ENCODE measurements at places on chromosomes 5 and 9. TPM values are rescaled to one million over a fixed set of nuclear protein-coding genes. Genes with fewer than 3 reads are reported as not detected.

Gene WHRN
- 2.3 TPM for total RNA-seq

Gene TMEM174
- total RNA-seq = not detected

DNA sequence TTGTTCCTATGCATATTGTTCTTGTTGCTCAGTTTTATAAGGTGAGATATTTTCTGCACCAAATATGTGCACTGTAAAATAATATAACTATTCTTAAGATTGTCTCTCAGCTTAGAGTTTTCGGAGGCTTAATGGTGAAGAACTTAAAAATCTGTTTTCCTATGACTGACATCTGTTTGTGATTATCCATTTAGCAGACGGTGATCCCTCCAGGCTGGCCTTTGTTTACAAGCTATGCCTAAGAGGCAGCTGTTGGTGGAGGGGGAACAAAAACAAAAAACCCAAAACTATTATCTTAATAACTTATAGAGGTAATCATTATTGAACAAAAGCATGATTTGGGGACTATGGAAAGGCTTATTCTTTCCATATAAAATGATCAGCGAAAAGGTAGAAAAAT, 658 bp downstream of the PDCD1LG2 start:
- DNase-seq = no peak

GRCh38 chr9:18796696-18797270, 236.2 kb downstream of the SAXO1 start:
- no peak for DNase-seq

GRCh38 chr9:19975499-19975898, 186.7 kb upstream of the SLC24A2 start:
- no peak for DNase-seq

- no peak for DNase-seq
Observed at GRCh38 chr9:135018306-135018915, 69.1 kb upstream of the OLFM1 start.

Gene PCDHB10
- not detected for total RNA-seq

Gene PRRX2
- not detected for total RNA-seq

DNA sequence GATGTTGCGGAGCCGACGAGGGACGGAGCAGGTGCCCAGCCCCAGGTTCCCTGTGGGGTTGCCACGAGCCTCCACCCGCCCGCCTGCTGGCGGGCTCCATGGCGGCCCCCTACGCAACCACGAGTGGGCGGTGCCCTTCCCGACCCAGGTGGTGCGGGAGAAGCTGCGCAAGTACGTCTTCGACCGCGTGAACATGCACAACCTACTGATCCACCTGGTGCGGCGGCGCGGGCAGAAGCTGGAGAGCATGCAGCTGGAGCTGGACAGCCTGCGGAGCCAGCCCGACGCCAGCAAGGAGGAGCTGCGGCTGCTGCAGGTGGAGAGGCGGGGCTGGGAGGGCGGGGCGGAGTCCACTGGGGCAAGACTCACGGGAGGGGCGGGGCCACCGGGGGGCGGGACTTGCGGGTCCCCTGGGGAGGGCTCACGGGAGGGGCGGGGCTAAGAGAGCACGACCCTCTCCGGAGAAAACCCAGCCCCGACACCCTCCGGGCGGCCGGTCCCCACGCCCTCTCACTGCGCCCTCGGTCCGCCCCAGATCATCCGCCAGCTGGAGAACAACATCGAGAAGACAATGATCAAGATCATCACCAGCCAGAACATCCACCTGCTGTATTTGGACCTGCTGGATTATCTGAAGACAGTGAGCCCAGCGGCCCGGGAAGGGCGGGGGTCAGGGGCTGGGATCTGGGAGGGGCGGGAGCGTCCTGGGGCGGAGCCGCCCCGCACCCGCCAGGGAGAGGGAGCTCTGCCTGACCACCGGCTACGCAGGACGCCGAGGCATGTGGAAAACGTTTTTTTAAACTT, 3.9 kb downstream of the CCDC183 start:
- DNase-seq = peak; percentile 85
